ENCODE measurements at places on chromosomes 16 and 17. TPM values are rescaled to one million over a fixed set of nuclear protein-coding genes. Genes with fewer than 3 reads are reported as not detected.

Gene SMIM5
- 0.52 TPM for total RNA-seq

Gene ITGB3
- total RNA-seq = 1.9 TPM

Gene TMEM219
- total RNA-seq = 55.9 TPM

Gene PRSS22
- not detected for total RNA-seq

Gene SBK1
- 5.4 TPM for total RNA-seq

Gene TP53TG3F
- total RNA-seq = not detected

Gene EVPLL
- not detected for total RNA-seq

Gene KRT36
- total RNA-seq = not detected

Gene CMTM2
- 1.00 TPM for total RNA-seq

All from T-helper 2 cell treated with Interferon-gamma antibody and Interleukin-4, amounts not matched to agents 100 ng/mL and 5 ng/mL, for 36 hours (primary cell).